ENCODE measurements at places on chromosomes 2 and 18.

DNA sequence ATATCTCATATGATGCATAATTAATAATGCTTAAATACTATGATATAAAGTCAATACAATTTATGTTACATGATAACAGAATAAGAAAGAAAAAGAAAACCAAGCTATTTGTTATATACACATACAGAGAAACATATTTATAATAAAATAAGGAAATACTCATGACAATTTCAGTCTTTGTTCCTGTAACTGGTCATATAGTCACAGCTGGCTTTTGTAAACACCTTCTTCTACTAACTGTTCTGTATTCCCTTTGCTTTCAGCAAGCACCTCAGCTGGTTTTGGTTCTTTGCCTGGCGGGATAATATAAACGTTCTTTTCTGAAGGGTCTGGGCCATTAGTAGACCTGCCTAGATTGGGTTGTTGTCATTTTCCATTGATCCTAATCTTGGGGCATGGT lies 158.5 kb downstream of the COPS8 start:
- no peak for DNase-seq

- DNase-seq: no peak
Observed at GRCh38 chr2:237964578-237965404, 2.0 kb upstream of the UBE2F start.

GRCh38 chr18:41131050-41131449 lies 824.0 kb upstream of the PIK3C3 start:
- DNase-seq: no peak

GRCh38 chr18:2985628-2986027 lies 27.3 kb downstream of the LPIN2 start:
- no peak for DNase-seq

DNA sequence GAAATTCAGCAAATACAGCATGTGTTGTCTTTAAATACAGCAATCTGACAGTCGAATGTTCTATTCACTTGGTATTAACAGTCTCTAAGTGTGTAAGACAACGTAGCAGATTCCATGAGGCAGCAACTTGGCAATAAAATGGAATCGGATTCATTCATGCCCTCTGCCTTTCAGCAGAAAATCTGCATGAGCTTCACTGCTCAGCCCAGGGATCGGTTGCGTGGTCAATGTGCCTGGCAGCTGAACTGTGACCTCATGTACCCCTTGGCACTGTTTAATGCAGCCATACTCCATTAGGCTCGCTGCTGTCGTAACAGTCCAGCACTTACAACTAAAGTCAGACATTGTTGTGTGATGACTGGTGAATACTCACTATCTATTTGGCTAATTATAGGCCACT lies 17.7 kb upstream of the RGPD4 start:
- DNase-seq: peak; percentile 55

DNA sequence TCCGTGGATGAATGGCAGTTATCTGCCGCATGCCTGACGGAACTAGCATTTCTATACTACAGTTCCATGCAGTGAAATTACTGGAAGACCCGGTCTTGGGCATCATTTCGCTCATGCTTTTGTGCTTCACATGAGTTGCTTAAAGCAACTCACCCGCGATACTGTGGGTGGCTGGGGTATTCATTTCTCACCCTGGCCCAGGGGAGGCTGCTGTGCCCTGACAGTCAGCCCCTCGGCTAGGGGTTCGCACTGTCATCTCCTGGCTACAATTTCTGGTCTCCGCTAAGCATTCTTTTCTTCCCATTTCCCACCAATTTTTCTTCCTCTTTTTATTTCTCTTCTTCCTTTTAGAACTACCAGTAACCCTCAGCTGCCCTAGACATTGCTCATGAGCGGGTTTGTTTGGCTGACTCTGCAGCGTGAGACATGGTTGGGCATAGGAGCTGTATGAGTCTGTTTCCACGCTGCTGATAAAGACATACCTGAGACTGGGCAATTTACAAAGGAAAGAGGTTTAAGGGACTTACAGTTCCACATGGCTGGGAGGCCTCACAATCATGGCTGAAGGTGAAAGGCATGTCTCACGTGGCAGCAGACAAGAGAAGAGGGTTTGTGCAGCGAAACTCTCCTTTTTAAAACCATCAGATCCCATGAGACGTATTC lies 16.5 kb upstream of the CNDP2 start:
- DNase-seq: no peak

DNA sequence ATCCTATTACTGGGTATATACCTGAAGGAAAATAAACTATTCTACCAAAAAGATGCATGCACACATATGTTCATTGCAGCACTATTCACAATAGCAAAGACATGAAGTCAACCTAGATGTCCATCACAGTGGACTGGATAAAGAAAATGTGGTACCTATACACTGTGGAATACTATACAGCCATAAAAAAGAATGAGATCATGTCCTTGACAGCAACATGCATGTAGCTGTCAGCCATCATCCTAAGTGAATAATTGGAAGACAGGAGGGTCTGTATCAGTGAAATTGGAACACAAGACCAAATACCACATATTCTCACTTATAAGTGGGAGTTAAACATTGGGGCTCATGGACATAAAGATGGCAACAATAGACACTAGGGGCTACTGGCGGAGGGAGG lies 27.7 kb upstream of the TWIST2 start:
- DNase-seq: no peak

GRCh38 chr2:9478526-9478925 lies 4.2 kb downstream of the IAH1 start:
- DNase-seq: no peak

- no peak for DNase-seq
Observed at GRCh38 chr18:62165583-62165982, 21.3 kb downstream of the PIGN start.

DNA sequence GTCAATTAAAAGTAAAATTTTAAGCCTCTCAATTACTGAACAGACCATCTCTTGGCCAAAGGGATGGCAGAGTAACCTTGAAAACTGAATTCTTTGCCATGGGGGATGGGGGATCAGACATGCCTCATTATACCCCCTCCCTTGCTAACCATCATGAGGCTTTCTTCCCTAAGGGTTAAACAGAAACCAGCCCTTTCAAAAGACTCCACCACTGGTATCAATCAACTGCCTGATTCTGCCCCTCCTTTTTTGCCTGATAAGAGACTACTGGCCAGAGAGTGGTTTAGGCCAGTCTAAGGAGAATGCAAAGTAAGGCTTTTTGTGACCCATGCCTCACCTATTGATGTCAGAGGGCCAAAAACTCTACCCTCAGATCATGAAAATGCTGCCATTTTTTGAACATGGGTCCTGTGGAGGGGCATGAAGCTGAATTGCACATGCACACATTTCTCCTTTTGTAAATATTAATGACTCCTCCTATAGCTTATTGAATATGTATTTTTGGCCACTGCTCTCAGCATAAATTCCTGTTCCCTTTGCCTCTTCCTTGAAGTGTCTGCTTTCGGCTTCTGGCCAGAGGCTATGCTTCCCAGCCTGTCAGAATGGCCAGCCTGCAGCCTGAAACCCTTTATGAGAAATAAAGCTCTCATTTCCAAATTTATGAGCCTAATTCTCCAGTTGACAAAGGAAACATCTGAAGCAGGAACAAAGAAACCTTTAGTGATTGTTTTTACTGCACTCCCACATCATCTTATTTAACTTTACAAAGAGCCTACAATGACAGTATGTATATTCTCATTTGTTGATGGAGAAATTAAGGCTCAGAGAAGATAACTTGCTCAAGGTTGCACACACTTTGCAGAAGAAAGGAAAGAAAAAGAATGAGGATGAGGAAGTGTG lies 270.7 kb upstream of the CELF4 start:
- DNase-seq: no peak

DNA sequence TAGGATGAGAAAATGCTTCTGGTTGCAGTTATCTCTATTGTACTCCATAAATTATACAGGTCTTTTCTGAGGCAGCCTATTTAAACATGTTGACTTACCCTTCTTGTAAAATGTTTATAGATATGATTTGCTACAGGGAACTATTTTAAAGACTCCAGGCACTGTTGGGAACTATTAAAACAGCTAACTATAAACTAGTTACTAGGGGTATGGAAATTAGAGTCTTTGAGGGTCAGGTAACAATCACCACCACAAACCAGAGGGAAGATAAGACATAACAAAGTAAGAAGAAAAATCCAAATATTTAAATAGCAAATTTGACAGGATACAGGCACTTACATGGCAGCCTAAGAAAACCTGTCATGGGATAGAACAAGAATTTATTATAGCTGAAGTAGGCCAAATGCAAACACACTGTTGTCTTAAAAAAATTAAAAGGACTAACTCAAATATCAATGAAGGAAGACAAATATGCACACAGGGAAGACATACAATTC lies 251.0 kb upstream of the CWC22 start:
- no peak for DNase-seq

- DNase-seq: peak; percentile 67
Observed at GRCh38 chr2:136117391-136117841, 533 bp downstream of the CXCR4 start.

GRCh38 chr2:234772733-234773060 lies 179.1 kb upstream of the SH3BP4 start:
- no peak for DNase-seq

GRCh38 chr18:55780586-55781071 lies 192.6 kb upstream of the TCF4 start:
- peak; percentile 29 for DNase-seq

- no peak for DNase-seq
Observed at GRCh38 chr2:63589148-63589958, 590 bp downstream of the MDH1 start.

GRCh38 chr2:103448495-103448894 lies 686.7 kb downstream of the TMEM182 start:
- DNase-seq: no peak

DNA sequence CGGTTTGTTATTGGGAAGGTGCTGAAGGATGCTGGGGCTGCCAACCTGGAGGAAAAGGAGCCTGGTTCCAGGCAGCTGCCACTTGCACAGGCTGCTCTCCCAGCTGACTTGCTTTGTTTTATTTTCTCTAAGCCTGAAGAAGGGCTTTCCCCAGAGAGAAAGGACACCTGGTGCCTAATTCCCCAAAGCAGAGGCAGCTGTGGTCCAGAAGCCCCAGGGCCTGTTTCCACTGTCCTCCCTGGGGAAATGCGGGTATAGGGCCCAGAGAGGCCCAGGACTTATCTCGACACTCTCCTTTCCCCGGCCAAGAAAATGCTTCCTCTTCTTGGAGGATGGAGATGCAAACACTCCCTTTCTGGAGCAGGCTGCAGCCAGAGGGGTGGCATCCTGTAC lies 30.1 kb downstream of the INO80C start:
- no peak for DNase-seq

GRCh38 chr2:186522450-186522849 lies 36.4 kb downstream of the ZC3H15 start:
- no peak for DNase-seq

- DNase-seq: no peak
Observed at GRCh38 chr2:105371810-105372209, 27.0 kb downstream of the FHL2 start.

- no peak for DNase-seq
Observed at GRCh38 chr2:134183679-134184078, 70.2 kb upstream of the MGAT5 start.

DNA sequence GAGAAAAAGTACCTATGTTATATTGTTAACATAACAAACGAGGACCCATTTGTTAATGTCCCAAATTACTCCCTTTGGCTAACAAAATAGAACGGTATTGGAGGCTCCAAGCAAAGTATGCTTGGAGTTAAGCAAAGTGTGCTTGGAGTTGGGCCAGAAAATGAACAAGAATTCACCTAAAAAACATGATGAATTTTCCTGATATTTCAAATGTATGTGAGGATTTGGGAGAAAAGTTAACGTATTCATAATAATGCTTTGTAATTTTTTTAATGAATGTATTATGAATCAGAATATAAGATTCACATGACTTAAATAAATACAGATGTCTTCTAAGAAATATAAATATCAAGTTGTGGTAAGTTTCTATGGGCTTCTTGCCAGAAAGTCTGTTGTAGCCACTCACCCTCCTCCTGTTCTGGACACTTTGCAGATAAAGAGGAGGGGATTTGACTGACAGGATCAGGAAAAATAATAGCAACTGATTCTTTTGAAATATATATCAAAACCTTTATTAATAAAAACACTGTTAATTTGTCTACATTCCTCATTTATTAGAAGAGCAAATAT lies 423.7 kb upstream of the MMADHC start:
- no peak for DNase-seq

DNA sequence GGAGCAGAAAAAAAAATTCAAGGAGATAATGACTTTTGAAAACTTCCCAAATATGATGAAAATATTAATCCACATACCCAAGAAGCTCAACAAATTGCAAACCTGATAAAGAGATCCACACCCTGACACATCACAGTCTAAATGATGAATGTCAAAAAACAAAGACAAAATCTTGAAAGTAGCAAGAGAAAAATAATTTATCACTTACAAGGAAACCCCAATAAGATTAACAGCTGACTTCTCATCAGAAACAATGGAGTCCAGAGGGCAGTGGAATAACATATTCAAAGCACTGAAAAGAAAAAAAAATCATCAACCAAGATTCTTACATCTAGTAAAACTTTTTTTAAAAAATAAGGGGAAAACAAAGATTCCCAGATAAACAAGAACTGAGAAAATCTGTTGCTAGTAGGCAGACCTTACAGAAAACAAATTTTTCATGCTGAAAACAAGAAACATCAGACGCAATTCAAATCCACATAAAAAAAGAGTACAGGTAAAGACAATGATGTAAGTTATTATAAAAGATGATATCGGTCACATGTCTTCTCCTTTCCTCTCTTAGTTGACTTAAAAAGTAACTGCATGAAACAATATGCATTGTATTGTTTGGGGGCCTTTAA lies 21.3 kb downstream of the SLC66A2 start:
- DNase-seq: no peak

DNA sequence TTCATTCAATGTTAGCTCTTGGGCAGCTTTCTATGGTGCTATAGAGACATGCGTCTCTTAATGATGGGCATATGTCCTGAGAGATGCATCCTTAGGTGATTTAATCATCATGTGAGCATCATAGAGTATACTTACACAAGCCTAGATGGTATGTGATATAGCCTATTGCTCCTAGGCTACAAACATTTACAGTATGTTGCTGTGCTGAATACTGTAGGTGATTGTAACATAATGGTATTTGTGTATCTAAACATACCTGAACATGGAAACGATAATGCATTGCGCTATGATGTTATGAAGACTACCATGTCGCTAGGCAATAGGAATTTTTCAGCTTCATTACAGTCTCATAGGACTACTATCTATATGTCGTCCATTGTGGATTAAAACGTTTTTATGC lies 89.4 kb downstream of the ARHGAP15 start:
- no peak for DNase-seq

Measured in pons (tissue), 1 donor.